RCC 7860 (cell line): ENCODE measurements at places on chromosomes 1 and 21.

GRCh38 chr1:71603044-71603776 lies 522.4 kb upstream of the ZRANB2 start:
- no peak for DNase-seq

DNA sequence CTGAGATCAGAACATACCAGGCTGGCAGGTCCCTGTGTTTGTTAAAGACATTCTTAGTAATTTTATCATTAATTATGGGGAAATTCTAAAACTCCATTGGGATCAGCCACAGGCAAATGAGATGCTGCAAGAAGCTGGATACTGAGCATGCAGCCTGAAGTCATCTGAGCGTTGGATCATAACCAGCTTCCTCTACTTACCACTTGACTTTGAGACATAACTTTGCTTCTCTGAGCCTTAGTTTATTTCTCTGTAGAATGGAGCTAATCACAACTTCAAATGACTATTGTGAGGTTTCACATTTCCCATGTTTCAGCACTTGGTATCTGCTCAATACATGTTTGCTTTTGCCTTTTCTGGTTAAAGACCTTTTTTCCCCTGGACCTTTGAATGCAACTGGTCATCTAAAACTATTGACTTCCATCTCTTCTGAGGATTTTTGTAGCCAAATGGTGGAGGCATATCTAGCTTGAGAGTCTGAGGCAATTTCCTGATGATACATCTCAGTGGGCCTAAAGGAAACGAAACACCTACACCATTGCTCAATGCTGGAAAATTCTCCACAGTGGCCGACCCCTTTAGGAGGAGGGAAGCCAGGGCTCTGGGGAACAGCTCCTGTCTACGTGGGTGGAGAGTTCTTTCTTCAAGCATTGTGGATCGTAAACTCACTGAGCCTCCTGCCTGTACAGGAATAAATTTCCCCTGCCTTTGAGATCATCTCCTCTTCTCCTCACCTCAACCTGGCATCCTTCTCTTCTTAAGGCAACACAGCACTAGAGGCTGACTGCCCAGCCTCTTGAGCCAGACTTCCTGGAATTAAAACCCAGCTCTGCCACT lies 109.1 kb upstream of the HOOK1 start:
- DNase-seq = peak; percentile 5

- no peak for DNase-seq
These were observed 6.4 kb downstream of the GABRD start for GRCh38 chr1:2025491-2025981.

GRCh38 chr1:227776331-227776771 lies 39.1 kb upstream of the PRSS38 start:
- DNase-seq = no peak

DNA sequence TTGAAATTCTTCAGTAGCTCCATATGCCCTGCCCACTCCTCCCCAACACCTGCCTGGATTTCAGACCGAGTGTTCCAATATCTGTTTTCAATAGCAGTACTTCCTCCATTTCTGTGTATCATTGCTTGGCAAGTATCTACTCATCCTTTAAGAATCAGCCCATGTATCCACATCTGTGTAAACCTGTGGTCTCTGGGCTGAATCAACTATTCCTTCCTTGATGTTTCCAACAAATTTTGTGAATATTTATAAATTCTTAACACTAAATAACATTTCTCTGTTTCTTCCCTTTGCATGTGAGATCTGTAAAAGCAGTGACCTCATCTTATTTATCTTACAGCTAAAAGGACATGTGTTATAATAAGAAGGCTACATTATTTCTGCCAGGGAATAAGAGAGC lies 26.0 kb upstream of the UAP1 start:
- no peak for DNase-seq

DNA sequence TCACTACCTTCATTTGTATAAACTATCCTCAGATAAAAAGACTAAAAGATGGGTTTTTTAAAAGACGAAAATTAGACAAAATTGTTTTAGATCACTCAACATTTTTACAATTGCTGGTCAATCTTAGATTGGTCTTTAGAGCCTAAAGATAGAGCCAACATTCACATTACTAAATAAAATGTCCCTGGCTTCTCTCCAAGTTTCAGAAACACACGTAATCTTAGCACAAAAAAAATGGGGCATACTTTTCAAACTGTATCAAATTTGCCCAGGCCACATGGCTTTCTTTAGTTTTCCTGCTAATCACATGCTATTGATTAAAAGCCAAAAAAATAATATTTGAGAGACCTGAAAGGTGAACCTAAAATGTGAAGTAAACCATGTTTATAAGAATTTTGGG lies 288.1 kb downstream of the DPYD start:
- no peak for DNase-seq

DNA sequence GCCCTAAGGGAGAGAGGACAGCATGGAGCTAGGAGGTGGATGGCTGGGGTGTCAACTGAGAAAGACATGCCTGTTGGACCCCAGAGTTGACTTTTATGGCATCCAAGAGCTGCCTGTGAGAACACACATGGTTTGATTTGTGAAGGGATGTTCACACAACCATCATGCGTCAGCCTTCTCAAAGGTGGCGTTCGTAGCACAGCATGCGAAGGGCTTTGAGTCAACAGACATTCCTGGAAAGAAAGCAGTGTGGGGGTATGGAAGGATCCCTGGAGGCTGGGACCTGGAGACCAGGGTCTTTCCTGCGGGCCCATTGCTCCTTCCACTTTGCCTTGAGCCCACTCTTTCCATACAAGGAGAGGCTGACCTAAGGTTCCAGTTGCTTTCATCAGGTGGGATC lies 6.4 kb upstream of the WNT3A start:
- DNase-seq = no peak

DNA sequence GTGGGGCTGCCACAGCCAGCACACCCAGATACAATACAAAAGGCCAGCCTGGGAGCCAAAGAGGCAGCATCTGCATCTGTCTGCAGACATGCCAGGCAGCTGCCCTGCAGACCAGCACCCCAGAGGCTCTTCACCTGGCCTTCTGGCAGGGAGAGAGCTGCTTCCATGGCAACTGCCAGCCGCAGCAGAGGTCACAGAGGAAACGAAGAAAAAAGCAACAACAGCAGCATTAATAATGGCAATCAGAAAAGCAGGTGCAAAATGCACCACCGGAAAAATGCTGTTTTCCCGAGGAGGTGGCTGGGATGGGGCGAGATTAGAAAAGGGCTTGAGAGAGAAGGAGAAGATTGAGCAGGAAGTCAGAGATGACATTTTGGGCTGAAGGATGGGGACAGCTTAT lies 309.5 kb downstream of the PCP4 start:
- DNase-seq = no peak

DNA sequence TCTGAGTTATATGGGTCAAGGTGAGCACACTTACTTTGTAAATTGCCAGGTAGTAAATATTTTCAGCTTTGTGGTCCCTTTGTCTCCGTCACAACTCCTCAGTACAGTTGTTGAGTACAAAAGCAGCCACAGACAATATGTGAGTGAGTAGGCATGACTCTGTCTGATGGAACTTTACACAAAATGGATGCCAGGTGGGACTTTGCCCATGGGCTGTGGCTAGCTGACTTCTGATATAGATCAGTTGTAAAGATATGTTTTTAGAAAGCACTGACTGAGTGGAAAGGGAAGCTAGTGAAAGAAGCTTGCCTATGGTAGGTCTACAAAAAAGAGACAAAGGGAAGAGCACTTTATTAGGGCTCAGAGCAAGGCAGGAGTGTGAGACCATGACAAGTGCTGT lies 23.1 kb upstream of the IGSF5 start:
- no peak for DNase-seq

- DNase-seq = no peak
These were observed 285.7 kb upstream of the PKN2 start for GRCh38 chr1:88398338-88398737.

DNA sequence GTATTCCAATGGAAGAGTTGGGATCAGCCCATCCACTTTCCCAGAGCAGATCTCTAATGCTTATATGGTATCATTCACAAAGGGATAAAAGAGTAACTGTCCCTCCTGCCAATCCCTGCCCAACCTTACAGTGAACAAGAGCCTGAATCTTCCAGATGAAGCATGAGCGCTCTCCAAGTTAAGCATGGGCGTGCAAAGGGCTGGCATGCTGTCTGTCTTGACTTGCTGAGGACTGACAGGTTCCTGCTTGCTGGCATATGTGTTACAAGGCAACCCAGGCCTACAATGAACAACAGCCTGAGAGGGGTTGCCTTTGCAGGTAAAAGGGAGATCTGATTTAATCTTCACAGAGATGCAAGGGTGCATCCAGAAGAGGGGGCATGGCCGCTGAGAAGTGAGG lies 155.6 kb upstream of the SOD1 start:
- no peak for DNase-seq

- DNase-seq = no peak
These were observed 26.3 kb upstream of the ATF3 start for GRCh38 chr1:212582291-212582690.

DNA sequence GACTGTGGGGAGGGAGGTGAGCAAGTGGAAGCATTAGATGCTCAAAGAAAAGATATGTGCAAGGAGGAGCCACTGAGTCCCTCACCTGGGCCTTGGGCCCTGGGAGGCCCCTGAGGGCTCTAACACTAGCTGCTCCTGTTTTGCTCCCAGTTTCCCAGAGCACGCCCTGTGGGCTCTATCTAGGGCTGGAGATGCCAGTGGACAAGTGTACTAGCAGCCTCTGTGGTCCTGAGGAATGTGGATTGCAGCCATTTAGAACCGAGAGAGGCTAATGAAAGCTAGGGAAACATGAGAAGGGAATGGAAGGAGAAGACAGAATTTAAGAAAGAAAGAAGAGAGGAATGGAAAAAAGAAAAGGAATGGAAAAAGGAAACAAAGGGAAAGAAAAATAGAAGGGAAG lies 10.0 kb upstream of the TBX15 start:
- no peak for DNase-seq

GRCh38 chr1:180851995-180852887 lies 60.5 kb upstream of the KIAA1614 start:
- no peak for DNase-seq

GRCh38 chr1:245475126-245475525 lies 320.3 kb downstream of the KIF26B start:
- DNase-seq = peak; percentile 64

DNA sequence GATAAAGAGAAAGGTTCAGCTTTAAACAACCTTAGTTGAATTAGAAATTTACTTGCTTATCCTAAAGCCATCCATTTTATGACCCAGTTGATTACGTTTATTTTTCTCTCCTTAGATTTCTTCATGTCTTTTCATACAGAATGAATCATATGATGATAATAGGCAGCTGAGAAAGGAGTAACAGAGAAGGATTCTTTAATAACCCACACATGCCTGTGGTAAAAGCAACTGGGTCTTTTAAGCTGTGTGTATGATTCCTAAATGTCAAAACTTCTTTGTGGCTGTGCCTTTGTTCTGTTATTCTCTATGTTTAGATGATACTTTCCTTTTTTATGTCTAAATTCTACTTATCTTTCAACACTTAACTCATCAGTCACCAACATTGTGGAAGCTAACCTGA lies 626.5 kb downstream of the NCAM2 start:
- no peak for DNase-seq

GRCh38 chr1:92444351-92444750 lies 42.4 kb downstream of the GFI1 start:
- DNase-seq = no peak

DNA sequence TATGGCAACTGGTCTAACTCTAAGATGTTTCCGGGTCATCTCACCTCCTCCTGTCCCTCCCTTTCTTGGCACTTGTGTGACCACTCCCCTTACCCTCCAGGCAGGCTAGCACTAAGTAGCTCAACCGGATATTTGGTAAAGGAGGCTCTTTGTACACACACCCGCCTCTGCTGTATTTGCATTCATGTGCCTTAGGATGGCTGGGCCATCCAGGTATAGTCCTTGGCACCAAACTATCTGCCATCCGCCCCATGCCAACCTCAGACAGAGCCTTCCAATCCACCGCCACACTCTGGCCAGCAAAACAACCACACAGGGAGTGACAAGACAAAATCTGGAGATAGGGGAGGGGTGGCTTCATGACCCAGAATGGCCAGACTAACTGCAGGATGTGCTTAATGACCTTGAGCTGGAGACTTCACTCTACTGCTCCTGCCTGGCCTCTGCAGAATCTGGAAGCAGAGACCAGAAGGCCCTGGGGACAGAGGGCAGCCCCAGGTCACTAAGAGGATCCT lies 59.5 kb downstream of the CDK18 start:
- DNase-seq = no peak

GRCh38 chr1:197671140-197671539 lies 104.1 kb downstream of the DENND1B start:
- no peak for DNase-seq

DNA sequence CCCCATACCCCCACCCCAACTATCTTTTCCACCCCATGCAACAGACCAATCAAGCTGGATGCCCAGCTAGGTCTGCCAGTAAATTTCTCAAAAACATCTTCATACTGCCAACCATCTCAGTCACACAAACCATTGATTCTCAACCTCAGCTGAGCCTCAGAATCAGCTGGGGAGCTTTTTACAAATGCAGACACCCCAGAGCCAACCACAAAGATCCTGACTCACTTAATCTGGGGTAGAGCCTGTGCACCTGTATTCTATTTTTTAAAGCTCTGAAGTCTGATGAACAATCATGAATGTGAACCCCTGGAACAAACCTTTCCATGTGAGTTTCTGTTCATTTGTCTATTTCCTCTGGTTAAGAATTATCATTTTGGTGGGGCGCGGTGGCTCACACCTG lies 66.0 kb downstream of the ZNF281 start:
- no peak for DNase-seq

DNA sequence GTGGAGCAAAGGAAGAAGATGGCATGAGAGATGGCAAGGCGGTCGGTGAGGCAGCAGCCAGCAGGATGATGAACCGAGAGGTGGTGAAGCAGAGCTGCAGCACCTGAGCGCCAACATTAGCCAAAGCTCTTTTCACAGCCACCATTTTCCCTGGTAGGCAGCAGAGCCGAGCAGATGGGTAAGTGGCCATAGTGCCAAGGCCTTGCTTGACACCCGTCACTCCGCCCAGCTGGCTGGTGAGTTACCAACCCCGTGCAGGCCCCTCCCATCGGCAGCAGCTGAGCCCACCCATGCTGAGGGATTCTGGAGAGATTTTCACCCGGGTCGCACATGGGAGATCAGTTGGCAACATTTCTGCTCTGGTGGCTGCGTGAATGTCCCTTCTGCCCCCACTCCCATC lies 647.7 kb downstream of the PTPRU start:
- no peak for DNase-seq

GRCh38 chr1:9882296-9882944 lies 27.6 kb downstream of the CTNNBIP1 start:
- no peak for DNase-seq

DNA sequence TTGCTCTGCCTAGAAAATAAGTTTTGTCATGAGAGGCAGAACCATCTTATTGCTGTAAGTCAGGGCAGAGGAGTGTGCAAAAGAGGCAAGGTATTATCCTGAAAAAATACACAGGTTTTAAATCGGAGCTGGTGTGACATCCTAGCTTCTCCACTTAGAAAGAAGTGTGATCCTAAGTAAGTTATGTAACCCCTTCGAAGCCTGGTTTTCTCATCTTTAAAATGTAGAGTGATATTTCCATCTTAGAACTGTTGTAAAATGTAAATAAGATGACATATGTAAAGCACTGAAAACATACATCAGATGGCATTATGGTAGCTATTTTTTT lies 65.1 kb downstream of the IER5 start:
- DNase-seq = no peak
